NCI-H1092 treated with DMSO at 0.1 percent for 48 hours (cell line): ENCODE measurements at places on chromosomes 11 and 22.

DNA sequence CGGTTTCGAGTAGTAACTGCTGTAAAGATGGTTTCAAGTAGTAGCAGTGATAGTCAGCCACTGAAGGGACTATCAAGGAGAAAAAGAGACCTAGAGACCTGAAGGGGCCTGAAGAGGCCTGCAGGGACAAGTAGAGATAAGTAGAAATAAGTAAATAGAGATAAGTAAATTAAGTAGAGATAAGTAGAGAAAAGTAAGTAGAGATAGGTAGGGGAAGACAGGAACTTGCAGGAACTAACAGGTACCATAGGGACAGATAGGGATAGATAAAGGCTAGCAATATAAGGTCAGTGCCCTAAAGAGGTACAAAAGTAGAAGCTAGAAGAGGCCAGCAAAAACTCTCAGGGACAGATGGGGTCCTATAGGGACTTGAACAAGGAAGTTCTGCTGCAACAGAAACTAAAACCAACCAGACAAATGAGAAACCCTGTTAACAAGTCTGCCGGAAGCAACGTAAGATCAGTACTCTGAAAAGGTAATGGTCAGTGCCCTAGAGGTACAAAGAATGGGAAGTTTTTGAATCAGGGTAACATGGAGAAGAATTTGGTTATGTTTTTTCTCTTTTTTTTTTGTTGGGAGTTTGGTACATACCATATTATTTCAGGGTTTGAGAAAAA, 9.6 kb upstream of the SC5D start:
- no peak for DNase-seq

DNA sequence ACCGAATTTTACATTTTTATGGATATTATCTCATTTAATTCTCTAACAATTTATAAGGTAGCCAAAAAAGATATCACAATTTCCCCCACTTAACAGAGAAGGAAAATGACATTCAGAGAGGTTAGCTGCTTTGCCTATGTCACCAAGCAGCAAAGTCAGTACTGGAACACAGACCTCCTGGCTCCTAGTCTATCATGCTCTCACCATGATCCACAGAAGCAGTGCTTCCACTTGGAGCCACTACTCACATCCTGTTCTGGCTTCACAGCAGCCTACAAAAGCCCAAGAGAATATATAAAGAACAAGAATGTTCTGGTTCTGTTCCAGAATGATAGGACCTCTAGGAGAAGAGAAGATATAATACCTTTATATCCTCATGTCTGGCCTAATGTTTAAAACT, 59.5 kb upstream of the SCUBE2 start:
- no peak for DNase-seq

GRCh38 chr22:48093981-48094380, 1331.5 kb downstream of the TBC1D22A start:
- no peak for DNase-seq

DNA sequence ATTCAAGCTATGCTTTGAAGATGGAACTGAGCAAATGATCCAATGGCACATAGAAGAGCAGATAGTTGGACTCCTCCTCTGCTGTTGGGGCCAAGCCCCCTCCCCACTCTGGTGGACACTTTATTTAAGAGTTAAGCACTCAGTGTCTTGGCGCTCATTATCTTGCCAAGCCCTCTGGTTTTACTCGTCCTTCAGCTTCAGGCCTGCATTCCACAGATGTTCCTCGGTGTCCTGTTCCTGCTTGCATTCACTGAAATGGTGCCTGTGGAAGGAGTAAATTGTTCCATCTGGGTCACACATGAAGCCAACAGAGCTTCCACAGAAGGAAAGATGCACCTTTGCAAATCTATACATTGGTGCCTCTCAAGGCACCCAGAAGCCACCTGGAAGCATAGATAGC, 26.1 kb downstream of the MAML2 start:
- no peak for DNase-seq

- DNase-seq: no peak
Measured at GRCh38 chr11:1727861-1728260, 22.5 kb downstream of the IFITM10 start.

- no peak for DNase-seq
Measured at GRCh38 chr11:6799402-6799801, at the start of gene OR6A2. OR6A2 (minus strand) TSS chr11:6799689; CDS start chr11:6795708, 3,981 bp downstream.
